ENCODE measurements at places on chromosomes 2 and 18. TPM values are rescaled to one million over a fixed set of nuclear protein-coding genes. Genes with fewer than 3 reads are reported as not detected.
A peak's percentile ranks its signal among the peaks of the same experiment; 100 is the strongest.

DNA sequence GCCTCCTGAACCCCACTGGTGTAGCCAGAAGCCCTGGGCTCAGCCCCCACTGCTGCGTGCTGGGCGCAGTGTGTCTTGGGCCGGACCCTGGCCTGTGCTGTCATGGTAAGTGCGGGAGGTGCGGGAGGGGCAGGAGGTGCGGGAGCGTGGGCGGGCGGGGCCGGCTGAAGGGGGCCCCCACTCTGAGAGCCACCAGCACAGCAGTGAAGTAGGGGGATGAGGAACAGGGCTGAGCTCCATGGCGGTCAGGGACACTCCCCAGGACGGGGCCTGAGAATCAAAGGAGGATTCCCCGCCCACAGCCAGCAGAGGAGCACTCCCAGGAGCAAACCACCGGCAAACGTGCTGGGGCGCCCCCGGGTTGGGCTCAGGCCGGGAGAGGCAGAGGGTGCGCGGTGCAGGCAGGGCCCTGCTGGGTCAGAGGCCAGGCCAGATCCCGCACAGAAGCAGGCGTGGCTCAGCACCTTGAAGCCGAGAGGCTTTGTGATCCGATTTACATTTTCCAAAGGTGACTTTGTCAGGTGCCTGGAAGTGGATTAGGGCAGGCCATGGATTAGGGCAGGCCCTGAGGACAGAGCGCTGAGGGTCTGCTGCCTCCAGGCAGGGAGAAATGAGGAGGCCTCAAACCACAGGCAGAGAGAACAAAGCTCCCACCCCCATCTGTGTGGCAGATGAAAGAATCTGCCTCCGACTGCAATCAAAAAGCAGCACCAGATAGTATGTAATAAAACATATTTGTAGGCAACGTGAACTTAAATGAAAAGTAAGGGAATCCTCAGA is 152.0 kb upstream of the RAB6C start:
- DNase-seq: no peak

DNA sequence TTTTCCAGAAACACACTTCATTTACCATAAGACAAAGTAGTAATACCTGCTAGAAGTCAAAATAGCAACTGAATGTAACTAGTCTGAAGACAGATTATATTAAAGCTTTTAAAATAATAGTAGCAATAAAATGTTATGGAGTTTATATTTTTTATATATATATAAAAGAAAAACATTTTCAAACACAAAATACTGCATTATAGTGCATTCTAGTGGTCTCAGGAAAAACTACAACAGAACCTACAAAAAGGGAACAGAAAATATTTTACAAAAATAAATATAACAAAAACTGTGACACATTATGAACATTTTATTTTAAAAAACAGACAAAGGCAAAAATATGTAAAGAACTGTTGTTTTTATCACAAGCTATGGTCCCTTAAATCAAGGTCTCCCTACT is 48.0 kb downstream of the STRN start:
- DNase-seq: no peak

- peak; percentile 63 for DNase-seq
These were observed 249.9 kb downstream of the DYSF start for GRCh38 chr2:71702971-71703898.

DNA sequence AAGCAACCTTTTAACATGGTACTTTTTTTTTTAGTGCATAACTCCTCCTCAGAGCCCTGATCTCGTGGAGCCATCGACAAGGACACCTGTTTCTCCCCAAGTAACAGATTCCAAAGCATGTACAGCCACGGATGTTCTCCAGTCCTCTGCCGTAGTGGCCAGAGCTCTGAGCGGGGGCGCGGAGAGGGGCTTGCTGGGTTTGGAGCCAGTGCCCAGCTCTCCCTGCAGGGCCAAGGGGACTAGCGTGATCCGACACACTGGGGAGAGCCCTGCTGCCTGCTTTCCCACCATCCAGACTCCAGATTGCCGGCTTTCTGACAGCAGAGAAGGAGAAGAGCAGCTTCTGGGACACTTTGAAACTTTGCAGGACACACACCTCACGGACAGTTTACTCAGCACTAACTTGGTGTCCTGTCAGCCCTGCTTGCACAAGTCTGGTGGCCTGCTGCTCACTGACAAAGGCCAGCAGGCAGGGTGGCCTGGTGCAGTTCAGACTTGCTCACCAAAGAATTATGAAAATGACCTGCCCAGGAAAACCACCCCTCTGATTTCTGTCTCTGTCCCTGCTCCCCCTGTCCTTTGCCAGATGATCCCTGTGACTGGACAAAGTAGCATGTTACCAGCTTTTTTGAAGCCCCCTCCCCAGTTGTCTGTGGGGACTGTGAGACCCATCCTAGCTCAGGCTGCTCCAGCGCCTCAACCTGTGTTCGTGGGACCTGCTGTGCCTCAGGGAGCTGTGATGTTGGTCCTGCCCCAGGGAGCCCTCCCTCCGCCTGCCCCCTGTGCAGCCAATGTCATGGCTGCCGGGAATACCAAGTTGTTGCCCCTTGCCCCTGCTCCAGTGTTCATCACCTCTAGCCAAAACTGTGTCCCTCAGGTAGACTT is 4.5 kb downstream of the KLF11 start:
- no peak for DNase-seq

- DNase-seq: no peak
These were observed 154.0 kb downstream of the INHBB start for GRCh38 chr2:120499784-120500495.

GRCh38 chr2:237603718-237604362 is 13.3 kb upstream of the RAB17 start:
- no peak for DNase-seq

DNA sequence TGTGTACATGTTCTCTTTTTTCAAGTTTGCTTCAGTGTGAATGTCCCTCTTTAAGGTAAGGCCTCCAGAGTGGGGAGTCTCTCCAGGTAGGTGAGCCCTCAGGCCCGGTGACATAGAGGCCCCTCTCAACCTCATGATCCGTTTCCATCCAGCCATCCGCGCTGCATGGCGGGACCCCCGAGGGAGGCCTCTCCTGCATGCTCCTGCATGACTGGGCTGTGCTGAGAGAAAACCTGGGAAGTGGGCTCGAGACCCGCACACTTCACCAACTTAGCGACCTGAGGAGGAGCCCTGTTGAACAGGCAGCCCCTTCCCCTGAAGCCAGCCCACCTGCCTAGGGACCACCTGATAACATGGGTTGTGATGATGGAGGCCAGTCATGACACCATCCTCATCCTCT is 131.3 kb upstream of the EPAS1 start:
- no peak for DNase-seq

DNA sequence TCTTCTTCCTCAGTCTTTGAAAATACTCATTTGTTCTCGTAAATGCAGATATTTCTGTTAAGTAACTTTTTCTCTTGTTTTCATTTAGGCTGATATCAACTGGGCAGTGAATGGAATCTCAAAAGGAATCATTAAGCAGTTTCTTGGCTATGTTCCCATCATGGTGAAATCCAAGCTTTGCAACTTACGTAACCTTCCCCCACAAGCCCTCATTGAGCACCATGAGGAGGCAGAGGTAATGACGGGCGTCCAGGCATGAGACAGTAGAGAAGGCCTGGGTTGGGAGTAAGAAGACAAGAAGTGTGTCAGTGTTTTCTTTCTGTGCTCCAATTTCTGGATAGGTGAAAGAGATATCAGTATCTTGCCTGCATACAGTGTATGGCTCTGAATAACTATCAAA is 5.1 kb downstream of the POLR1B start:
- no peak for DNase-seq

GRCh38 chr2:10214179-10214578 is 88.5 kb upstream of the HPCAL1 start:
- DNase-seq: no peak

DNA sequence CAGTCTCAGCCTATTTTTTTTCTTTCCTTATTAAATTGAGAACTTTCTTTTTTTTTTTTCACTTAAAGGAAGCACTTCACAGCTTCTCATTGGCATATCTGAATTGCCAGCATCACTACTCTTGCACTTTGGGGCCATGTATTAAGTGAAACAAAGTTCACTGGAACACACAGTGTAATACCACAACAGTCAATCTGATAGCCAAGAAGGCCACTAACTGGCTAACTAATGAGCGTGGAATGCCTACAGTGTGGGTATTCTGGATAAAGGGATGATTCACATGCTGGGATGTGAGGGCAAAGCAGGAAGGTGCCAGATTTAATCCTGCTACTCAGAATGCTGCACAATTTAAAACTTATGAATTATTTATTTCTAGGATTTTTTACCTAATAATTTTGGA is 11.7 kb upstream of the C18orf63 start:
- no peak for DNase-seq

- no peak for DNase-seq
These were observed 186.3 kb downstream of the EN1 start for GRCh38 chr2:118661179-118661578.

DNA sequence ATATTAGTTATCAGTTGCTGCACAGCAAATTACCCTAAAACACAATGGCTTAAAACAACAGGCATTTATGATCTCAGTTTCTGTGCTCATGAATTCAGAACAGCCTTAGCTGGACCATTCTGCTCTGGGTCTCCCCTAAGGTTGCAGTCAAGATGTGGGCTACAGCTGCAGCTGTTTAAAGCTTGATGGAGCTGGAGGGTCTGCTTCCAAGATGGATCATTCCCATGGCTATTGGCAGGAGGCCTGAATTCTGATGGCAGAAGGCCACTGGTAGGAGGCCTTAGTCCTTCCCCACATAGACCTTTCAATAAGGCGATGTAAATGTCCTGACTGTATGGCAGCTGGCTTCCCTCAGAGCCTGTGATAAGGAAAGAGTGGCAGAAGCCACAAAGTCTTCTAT is 118.6 kb upstream of the SERPINE2 start:
- no peak for DNase-seq

GRCh38 chr2:43087413-43087812 is 139.0 kb downstream of the ZFP36L2 start:
- no peak for DNase-seq

DNA sequence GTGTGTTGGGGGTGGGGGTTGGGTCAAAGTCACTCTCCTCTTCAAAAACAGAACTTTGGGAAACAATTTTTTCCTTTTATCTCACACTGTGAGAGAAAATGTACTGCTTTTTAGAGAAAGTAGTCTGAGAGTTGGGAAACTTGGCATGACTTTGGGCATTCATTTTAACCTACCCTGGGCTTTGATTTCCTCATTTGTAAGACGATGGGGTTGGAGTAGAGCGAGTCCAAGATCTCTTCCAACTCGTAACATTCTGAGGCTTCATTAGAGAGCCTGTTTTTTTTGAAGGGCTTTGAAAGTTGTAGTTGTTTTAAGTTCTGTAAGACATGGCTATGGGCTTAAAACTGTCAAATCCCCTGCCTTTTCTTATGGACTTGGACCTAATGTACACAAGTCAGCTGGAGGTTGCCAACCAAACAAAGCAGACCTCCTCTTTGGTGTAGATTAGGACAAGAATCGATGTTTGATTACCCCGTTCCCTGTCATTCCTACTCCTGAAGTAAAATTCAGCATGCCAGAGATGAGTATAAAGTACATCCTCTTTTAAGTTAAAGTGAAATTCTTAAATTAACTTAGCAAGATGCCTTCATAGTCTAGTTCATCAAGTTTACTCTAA is 8.4 kb downstream of the PHLPP1 start:
- no peak for DNase-seq

DNA sequence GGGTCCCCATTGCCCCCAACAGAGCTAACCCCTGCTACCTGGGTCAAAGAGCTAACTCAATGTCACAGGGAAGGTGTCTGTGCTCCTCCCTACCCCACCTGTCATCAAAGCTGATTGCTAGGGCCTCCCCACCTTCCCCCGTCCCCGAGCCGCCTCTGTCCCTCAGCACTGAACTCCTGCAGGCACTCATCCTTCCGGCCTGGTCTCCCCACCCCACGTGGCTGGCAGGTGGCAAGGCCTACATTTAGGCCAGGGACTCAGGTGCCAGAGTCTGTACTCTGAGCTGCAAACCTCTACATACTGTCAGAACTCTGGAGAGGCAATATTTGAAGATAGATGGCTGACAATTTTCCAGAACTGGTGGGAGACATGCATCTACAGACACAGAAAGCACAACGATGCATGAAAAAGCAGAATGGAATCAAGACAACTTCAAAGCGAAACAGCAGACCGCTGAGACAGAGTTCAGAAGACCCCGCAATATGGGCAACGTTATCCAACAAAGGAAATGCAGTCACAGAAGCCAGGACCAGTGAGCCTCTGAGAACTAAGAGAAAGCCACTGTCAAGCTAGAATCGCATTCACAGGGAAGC is 195.8 kb downstream of the HDAC4 start:
- DNase-seq: peak; percentile 63

The NOL4 gene
- 0.67 TPM for total RNA-seq

The CFAP210 gene
- total RNA-seq: not detected

The CGREF1 gene
- 0.48 TPM for total RNA-seq

The TP53I3 gene
- total RNA-seq: 8.3 TPM

The RAX gene
- total RNA-seq: not detected

The FRZB gene
- 4.3 TPM for total RNA-seq

The ZNF521 gene
- total RNA-seq: 15.4 TPM

The NFU1 gene
- total RNA-seq: 90.3 TPM

The NAT8 gene
- not detected for total RNA-seq

The RFTN2 gene
- 3.5 TPM for total RNA-seq

Data from cardiac septum (tissue), 1 donor.